Left renal pelvis (tissue), 4 donors: ENCODE measurements at places on chromosomes 11 and 22. TPM values are rescaled to one million over a fixed set of nuclear protein-coding genes. Genes with fewer than 3 reads are reported as not detected.

Gene FAM111A
- 83.2 TPM for polyA plus RNA-seq

Gene LYVE1
- 66.4 TPM for polyA plus RNA-seq

Gene SOX10
- polyA plus RNA-seq: 1.7 TPM

Gene LRRC74B
- polyA plus RNA-seq: 0.24 TPM

GRCh38 chr11:27115051-27115650, 74.5 kb downstream of the BBOX1 start:
- no peak for DNase-seq

GRCh38 chr22:32590556-32590955, 115.9 kb downstream of the FBXO7 start:
- no peak for DNase-seq

GRCh38 chr11:76240161-76240540, 33.8 kb upstream of the WNT11 start:
- DNase-seq: no peak

GRCh38 chr22:23501261-23501619, 78.8 kb downstream of the IGLL1 start:
- DNase-seq: no peak

GRCh38 chr22:38870312-38870741, 1.7 kb downstream of the CBX6 start:
- DNase-seq: peak; percentile 64

- DNase-seq: no peak
Measured at GRCh38 chr11:72010529-72011233, 12.0 kb downstream of the IL18BP start.

- DNase-seq: no peak
Measured at GRCh38 chr22:38927033-38927781, 30.2 kb upstream of the APOBEC3A start.

- DNase-seq: no peak
Measured at GRCh38 chr11:134442246-134442645, 30.2 kb upstream of the B3GAT1 start.

GRCh38 chr22:48722661-48723060, 1105.0 kb downstream of the BRD1 start:
- no peak for DNase-seq

GRCh38 chr11:76617553-76618265, 52.8 kb downstream of the LRRC32 start:
- DNase-seq: no peak

DNA sequence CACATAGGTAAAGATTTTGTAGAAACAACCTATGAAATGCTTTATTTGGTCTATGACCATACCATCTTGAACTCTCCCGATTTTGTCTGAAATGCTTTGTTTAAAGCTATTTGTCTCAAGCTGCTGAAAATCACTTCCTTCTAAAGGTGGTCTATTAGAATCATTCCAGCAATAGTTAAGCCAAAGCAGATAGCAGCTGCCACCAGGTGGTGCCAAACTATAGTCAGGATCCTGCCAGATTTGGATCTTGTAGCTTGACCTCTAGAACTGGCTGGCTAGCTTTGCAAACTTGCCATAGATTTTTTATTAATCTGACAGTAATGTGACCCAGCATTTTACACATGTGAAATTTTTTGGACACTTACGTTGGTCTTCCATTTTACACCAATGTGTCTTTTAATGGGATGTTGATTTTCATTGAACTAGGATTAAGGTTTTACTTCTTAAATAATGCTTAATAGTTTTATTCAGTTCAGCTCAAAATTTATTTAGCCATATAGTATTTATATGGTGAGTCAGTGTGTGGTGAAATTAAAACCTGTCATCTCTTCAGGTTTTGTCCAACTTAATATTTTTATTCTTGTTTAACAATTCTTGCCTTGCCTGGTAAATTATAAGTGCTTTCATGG, 19.7 kb downstream of the CTR9 start:
- no peak for DNase-seq

DNA sequence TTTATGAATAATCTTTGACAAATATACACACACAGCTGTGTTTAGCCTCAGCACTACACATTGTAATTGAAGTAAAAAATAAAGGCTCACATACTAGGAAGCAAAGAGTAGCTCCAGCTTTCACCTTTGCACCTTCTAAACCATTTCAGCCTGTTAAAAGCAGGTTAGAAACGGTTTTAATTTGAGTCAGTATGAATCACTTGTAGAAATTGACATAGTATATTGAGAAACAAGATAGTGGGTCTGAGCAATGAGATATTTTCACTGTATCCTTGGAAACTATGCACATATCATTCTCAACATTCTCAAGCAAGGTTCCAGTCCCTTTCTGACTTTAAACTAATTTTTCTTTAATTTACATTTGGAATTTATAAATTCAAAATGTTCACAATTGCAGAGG, 380.3 kb downstream of the AASDHPPT start:
- DNase-seq: no peak

- DNase-seq: no peak
Measured at GRCh38 chr11:100328626-100329340, 358.3 kb upstream of the ARHGAP42 start.

- no peak for DNase-seq
Measured at GRCh38 chr22:26789951-26790350, 132.6 kb downstream of the MIAT start.

GRCh38 chr11:101860696-101861427, 53.9 kb upstream of the CEP126 start:
- DNase-seq: no peak

GRCh38 chr11:60528465-60528864, 13.3 kb downstream of the MS4A13 start:
- no peak for DNase-seq

DNA sequence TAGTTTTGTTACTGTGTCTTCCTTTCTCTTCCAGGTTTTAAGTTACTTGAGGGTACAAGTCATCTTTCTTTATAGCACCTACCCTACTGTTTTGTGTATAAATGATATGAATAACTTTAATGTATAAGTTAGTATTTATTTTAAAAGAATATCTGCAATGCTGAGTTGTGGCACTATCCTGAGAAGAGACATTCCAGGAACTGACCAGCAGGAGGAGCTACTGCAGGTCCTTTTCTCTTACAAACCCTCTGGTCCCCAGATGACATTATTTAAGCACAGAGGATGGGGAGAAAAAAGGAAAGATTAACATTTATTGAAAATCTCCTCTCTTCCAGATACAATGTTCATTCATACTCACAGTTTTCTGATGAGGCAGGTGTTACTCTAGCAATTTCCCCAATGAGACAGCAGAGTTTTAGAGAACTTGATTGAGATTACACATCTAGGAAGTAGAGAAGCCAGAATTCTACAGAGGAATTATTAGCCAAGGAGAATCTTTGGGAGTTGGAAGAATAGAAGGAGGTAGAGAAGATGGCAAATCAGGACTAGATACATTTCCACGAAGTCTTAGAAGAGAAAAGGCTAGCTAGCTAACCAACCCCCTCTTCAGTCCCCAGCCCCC, 541.2 kb upstream of the API5 start:
- DNase-seq: peak; percentile 16

GRCh38 chr11:10109806-10110205, 184.2 kb downstream of the SBF2 start:
- DNase-seq: no peak

- no peak for DNase-seq
Measured at GRCh38 chr11:111310088-111310487, 11.7 kb downstream of the POU2AF3 start.

DNA sequence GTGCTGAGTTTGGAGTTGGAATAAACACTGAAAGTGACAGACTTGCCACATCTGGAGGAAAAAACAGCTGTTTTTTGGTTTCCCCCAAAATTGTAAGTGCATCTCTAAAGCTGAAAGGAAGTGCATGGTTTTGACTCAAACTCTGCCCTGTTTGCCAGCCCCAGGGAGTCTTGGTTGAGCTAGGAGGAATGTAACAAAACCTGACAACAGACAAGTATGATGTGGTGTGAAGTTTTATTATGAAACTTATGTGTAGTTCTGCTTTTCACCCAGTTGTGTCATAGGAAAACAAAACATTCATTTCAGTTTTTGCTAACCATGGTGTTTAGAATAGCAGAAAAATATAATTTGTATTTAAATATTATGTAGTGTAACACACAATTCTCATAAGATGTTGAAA, 31.7 kb upstream of the PDE3B start:
- no peak for DNase-seq

GRCh38 chr11:1889941-1890855, 1.5 kb downstream of the PRR33 start:
- DNase-seq: no peak

GRCh38 chr22:27045103-27045947, 387.9 kb downstream of the MIAT start:
- DNase-seq: no peak
